ENCODE measurements at places on chromosomes 4 and X.

GRCh38 chrX:107448998-107449835 is at the start of gene FRMPD3:
FRMPD3 (plus strand) TSS chrX:107449652; CDS start chrX:107526589, 76,937 bp downstream.
- no peak for DNase-seq

DNA sequence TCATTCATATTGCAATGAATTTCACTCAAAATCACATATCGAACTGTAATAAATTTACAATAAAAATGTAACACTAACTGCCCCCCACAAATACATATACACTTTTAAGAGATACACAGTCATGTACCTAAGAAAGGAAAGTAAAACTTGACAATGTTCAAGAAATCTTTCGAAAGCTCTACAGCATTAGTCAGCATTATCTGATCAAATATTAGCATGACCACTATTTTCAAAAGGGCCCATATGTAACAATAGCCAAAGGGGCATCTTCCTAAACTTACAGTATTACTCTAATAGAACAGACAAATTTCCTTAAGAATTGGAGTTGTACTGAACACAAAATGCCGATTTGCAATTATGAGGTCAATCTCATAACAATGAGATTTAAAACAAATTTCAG is 51.8 kb downstream of the STX18 start:
- DNase-seq = no peak

GRCh38 chr4:8044699-8045098 is 105.0 kb upstream of the AFAP1 start:
- DNase-seq = no peak

GRCh38 chrX:56233682-56234081 is 1.5 kb downstream of the KLF8 start:
- no peak for DNase-seq
